ENCODE measurements at places on chromosomes 7 and 10.

GRCh38 chr7:15515252-15515651, 46.6 kb downstream of the AGMO start:
- no peak for DNase-seq

- DNase-seq, result no peak
Observed at GRCh38 chr10:43235070-43235900, 31.6 kb downstream of the RASGEF1A start.

DNA sequence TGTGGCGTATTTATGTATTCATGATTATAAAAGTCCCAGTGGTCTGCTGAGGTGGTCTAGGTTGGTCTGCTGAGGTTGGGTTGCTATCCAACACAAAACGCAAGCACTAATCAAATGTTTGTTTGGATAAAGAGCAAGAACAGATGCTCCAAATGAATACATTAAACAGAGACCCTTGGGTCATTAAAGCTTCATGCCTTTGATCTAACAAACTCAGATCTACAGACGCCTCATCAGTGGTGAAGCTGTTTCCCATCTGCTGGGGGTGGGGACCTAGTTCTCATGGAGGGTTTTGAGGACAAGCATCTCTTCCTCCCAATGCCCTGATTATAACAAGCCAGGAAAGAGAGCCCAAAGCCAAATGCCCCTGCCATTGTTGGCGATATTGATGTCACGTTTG, 786.7 kb downstream of the NRG3 start:
- DNase-seq, result no peak

GRCh38 chr7:120856621-120857352, 1.2 kb downstream of the TSPAN12 start:
- DNase-seq, result peak; percentile 35

- no peak for DNase-seq
Observed at GRCh38 chr7:149823631-149824199, 14.5 kb upstream of the ZNF862 start.

GRCh38 chr7:30352169-30352568, 67.8 kb downstream of the ZNRF2 start:
- no peak for DNase-seq

DNA sequence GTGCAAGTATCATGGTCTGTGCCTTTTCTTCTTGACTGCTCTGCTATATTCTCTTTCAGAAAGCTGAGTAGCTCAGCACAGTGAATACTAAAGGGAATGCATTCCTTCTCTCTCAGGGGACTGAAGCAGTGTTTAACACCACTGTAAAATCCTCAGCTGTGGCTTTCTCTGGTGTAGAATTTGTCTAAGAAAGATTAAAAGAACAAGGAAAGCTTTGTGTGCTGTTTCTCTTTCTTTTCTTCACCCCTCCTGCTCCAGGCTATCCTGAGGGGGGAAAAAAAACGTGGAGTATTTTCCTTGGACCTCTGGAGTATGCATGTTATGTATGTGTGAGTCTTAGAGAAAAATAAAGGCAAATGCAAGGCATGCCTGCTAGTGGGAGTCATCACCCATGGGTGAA, 383.9 kb downstream of the AUTS2 start:
- DNase-seq, result no peak

DNA sequence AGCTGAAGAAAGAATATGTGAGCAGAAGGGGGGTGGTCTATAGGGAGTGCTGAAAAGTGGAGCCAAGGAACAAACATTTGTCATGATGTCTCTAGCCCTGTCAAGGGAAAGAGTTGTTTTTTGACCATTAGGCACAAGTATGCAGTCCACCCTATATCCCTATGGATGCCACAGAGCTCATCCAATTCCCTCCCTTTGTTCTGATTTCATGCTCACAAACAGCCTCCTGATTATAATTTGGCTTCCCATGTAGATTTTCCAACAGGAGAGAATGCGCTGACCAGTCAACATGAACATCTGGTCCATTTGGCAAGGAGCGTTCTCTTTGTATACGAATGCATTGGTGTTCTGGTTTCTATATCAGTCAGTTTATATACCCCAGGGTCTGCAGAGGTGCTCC, 12.1 kb upstream of the CEP41 start:
- no peak for DNase-seq

- no peak for DNase-seq
Observed at GRCh38 chr10:22053048-22053447, 49.5 kb upstream of the DNAJC1 start.

DNA sequence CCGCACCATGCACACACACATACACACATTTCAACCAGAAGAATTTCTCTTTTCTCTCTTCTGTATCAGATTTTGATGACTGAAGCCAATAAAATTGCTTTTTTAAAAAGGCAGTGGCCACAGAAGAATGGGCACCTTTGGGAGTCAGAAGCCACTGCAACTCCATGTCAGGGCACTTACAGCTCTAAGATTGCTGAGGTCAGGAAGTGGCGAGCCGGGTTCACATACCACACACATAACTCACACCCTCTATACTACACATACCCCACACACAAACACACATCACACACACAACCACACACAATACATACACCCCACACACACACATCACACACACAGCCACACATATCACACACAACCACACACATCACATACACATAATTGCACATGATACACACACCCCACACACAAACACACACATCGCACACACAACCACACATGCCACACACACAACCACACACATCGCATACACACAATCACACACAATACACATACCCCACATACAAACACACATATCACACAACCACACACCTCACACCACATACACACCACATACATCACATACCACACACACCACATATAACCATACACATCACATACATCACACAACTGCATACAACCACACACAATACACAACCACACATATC, 31.2 kb downstream of the GPRIN2 start:
- no peak for DNase-seq

- peak; percentile 80 for DNase-seq
Observed at GRCh38 chr7:5634107-5634950, 147.1 kb downstream of the RNF216 start.

- no peak for DNase-seq
Observed at GRCh38 chr7:16773326-16773725, 19.8 kb downstream of the TSPAN13 start.

DNA sequence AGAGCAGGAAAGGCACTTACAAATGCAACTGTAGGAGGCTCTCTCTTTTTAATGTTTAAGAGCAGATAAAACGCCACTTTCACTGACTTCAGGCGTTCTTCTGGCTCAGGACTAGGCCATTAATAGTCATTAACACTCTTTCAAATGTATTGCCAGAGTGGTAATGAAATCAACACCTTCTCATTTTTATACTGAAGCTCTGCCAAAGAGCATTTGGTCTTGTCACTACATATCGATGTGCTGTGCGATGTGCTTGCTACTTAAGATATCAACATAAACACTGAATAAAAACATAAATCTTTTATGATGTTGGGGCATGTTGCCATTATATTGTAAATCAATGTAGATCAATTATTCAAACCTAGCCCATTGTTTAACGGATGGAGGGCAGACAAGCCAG, 634.7 kb downstream of the ARL4A start:
- no peak for DNase-seq

GRCh38 chr7:151405588-151405987, 4.2 kb downstream of the WDR86 start:
- no peak for DNase-seq

GRCh38 chr10:97511711-97512440, 13.2 kb downstream of the UBTD1 start:
- DNase-seq, result no peak

DNA sequence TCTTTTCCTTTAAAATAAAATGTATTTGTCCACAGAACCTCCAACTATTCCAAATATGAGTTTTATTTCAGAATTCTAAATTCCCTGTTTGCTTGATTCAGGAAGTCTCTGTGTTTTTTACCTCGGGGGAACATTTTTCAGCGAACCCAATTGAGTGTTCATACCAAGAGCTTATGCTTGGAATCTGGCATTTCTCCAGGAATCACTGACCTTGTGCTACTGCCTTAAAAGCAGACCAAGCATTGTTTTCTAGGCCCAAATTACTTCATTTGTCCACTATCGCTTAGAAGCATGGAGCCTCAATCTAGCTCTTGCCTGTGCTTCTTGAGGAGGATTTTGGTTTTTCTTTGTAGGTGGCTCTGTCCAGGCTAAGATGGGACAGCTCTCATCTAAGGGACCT, 59.4 kb downstream of the EBLN1 start:
- no peak for DNase-seq

- no peak for DNase-seq
Observed at GRCh38 chr10:2392145-2392812, 655.0 kb upstream of the ADARB2 start.

DNA sequence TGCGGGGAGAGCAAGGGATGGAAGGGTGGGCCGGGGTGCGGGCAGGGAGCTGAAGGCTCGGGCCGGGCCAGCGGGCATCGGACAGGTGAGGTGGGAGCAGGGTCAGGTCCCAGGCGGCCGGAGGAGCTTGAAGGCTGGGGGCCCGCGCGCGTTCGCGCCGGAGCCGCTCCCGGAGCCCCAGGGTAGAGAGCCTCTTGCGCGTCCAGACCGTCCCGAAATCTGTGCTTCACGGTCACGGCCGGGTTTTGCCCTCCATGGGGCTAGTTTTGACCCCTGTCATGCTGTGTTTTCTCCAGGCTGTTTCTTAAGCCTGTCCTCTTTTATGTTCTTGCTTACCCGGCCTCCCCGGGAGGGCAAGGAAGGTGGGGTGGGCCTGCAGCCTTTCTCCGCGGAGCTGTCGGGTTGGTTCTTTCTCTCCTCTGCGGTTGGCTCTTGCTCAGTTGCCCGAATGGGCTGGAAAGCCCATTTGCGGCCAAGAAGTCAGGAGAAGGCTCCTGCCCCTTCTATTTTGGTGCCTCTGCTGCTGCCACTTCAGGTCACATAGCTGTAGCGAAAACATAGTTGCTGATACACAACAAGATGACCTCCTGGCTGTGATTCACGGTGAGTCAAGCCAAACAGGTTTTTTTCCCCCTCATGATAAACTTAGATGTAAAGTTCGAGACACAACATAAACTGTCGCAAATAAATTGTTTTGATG, 650 bp downstream of the UBE2D1 start:
- DNase-seq, result no peak

GRCh38 chr10:129883029-129883428, 81.0 kb downstream of the EBF3 start:
- DNase-seq, result no peak

- DNase-seq, result no peak
Observed at GRCh38 chr10:111801841-111802240, 381.7 kb downstream of the GPAM start.

DNA sequence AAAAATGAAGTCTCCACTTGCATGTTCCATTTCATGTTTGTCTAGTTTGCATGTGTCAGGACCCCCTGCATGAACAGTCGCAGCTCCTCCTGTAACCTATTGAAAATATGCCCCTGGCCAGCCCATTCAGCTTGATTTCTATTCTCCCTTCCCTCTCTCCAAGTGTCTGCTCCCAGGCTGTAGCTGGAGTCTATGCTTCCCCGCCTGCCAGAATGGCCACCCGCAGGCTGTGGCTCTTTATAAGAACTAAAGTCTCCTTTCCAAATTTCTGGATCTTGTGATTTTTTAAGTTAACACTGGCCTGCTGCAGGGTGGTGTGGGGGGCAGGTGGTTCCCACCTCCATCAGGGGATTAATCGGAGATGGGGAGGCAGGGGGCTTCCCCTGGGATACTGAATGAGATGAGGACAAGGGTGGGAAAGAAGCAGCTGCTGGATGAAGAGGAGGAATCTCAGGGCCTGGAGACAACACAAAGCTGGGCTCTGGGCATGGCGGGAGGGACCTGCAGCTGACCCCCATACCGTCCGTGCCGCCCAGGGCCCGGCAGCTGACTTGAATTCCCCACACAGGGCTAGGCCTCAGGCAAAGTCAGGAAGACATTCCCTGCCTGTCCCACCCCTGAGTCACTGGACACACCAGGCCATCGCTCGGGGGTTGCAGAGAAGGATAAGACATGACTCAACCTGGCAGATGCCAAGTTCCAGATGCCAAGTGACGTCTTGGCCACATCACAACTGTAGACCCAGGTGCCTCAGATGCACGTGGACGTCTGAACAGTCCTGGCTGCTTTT, 399.5 kb upstream of the FOXK1 start:
- DNase-seq, result no peak
